ENCODE measurements at places on chromosomes 12 and 14.

GRCh38 chr12:11553871-11554533, 95.5 kb upstream of the ETV6 start:
- peak; percentile 35 for DNase-seq

DNA sequence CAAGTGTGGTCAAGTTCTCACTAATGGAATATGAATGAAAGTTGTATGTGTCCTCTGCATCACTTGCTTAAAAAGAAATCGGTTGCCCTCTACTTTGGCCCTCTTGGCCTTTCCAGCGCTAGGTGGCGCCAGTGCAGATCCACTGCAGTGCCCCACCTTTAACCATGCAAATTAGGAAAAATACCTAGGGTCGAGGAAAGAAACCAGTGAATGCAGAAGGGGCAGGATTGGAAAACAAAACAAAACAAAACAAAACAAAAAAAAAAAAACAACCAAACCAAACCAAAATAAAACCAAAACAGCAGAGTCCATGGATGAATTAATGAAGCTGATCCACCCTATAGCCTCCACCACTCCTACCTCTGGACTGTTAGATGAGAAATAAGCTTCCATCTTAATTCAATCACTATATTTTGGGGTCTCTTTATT, 12.9 kb upstream of the NEMF start:
- peak; percentile 56 for DNase-seq

GRCh38 chr12:5581019-5581418, 149.1 kb downstream of the NTF3 start:
- no peak for DNase-seq

DNA sequence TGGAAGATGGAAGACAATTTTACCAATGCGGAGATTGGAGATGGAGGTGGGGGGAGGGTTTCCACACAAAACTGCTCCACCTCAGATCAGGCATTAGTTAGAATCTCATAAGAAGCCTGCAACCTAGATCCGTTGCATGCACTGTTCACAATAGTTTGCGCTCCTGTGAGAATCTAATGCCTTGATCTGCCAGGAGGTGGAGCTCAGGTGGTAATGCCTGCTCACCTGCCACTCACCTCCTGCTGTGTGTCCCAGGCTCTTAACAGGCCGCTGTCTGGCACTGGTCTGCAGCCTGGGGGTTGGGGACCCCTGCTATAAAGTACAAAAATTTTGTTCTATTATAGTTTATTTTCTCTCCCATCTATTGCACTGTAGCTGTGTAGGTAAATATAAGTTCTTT, 84.9 kb upstream of the FOXG1 start:
- DNase-seq: no peak

- DNase-seq: no peak
Observed at GRCh38 chr14:60563113-60563512, 54.2 kb downstream of the SIX6 start.

- DNase-seq: no peak
Observed at GRCh38 chr14:105817971-105818711, 291.8 kb downstream of the TMEM121 start.

DNA sequence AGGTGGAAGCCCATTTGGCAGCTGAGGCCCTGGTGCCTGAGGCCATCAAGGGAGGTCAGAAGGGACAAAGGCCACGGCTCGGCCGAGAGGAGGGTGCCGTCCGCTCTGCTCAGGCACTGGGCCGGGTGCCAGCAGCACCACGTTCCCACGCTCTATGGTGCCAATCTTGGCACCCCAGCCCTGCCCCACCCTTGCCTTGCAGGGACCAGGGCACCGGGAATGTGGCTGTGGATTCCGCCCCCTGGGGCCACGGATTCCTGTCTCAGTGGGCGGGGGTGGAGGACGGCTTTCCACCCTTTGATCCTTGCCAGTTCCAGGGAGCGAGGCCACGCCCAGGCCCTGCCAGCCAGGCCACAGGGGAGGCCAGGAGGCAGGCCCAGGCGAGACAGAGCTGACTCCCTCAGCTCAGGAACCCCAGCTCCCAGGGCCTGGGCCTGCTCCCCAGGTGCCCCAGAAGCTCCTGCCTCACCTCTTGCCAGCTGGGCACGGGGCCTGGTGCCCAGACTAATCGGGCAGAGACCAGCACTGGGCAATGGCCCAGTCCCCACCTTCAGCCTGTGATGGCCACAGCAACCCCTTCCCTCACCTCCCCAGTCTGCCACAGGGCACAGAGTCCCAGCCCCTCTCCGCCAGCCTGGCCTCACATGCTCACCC, 26.4 kb upstream of the GPR132 start:
- DNase-seq: no peak

DNA sequence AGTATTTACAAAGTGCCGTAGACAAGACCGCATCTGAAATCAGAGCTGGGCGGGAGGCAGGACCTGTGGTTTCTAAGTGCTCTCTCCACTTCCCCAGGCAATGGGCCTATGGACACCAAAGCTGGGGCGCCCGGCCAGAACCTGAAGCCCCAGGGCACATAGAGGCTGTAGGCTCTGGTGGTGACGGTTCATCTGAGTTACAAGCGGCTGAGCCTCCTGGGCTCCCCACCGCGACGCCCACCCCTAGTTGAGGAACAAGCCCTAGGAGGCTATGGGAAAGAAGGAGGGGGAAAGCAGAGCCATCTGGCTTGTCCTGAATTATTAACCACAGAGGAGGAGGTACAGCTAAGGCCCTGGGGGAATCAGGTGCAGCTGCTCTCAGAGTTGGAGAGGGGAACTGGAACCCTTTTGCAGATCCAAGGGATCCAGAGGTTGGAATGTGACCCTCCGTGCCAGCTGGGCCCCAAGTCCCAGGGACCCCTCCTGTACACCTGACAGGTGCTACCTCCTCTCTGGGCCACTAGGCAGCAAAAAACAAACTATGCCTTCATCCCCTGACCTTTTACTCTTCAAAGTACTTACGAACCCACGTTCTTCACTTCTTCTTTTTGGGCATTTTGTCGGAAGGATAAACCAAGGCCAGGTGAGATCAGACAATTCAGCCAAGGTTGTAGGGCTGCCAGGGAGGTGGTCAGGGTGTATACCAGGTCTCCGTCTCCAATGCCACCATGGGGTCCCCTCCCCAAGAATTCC, 77.2 kb downstream of the ARL6IP4 start:
- DNase-seq: no peak

DNA sequence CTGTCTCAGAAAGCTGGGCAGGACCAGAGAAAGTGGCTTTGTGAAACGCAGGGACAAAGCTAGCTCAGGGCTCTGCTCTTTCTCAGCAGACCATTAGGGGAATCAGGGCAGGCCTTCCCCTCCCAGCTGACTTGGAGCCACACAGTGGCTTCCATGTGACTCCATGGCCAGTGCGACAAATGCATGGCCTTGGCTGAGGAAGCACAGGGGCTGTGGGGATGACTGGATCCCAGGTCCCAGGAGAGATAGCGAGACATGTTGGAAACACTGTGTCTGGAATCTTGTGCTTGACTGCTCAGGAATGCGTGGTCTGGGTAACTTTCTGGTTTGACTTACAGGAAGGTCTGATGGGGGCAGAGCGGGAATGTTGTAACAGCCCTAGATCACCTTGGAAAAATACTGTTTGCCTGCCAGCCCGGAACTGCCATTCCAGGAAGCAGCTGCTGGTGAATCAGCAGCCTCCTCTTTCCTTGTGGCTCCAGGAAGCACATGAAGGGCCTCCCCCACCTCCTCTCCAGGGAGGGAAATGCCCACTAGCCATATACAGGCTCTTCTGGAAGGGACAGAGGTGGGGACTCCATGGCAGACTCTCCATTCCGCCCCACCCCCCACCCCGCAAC, 133.5 kb upstream of the HIF1A start:
- DNase-seq: peak; percentile 89

DNA sequence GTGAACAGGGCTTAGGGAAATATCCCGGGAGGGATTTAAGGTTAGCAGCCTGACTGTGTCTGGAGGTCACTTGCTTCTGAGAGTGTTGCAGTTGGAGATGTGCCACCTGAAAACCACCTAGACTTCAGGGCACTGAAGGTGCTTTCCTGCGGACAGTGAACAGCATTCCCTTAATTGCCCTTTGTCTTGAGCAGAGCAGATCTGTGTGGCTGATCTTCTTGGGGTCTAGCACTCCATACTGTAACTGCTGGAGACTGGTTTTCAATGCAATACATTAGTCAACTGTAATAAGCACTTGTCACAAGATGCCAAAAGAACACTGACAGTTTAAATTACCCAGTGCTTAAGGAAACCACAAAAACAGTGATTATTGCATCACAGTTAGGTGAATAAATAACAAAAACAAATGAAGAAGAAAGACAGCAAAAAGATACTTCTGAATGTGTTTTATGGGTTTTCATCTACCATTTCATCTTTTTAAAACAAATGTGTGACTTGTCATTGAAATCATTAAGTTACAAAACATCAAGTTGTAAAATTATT, 111.8 kb downstream of the PRIMA1 start:
- no peak for DNase-seq

- no peak for DNase-seq
Observed at GRCh38 chr12:18468246-18469075, 207.1 kb downstream of the PIK3C2G start.

GRCh38 chr14:105309371-105309770, 5.2 kb upstream of the PACS2 start:
- DNase-seq: no peak

DNA sequence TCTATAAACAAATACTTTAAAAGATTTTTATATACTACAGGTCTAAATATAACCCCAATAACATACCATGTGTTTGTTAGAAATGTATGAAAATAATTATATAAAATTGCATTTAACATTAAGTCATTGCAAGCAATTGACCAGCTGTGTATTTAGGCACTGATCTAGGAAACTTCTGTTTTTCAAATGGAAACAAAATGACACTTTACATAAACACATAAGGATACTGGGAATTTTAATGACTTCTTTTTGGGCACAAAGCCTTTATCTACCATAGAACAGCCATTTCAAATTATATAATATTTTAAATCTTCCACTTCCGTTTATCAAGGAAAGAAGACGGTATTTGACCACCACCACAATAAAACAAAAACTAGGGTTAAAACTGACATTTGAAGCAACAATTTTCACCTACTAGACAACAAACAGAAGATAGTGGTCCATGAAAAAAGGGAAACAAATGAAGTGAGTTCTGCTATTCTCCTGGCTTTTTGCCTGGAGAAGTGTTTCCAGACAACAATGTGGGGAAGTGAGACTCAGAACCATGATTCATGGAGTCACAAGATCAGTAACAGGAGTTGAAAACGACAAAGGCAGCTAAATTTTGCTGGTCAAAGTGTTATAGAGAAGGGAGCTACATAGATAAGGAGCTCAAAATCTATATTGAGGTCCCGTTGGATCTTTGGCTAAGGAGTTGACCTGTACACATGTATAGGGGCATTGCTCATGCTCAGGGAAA, 475.1 kb downstream of the TRHDE start:
- DNase-seq: no peak

- DNase-seq: no peak
Observed at GRCh38 chr14:79822034-79822433, 389.3 kb downstream of the DIO2 start.

GRCh38 chr14:22980672-22981089, 1.7 kb downstream of the AJUBA start:
- no peak for DNase-seq

DNA sequence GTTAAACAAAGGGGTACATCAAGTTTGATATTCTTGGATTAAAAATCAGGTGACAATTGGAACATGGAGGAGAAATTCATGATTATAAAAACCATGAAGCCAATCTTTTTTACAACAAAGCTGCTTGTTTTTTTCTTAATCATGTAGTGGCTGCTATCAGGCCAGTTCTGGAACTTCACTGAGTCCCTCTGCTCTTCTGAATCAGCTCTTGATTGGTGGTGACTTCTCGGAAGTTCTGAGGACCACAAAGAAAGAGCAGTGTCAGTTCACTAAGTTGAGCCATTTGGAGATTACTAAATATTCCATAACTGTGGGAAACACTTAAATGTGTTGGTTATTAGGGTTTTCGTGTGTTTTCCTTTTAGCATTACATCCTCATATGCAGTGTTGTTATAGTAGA, 8.5 kb downstream of the EIF4B start:
- no peak for DNase-seq

DNA sequence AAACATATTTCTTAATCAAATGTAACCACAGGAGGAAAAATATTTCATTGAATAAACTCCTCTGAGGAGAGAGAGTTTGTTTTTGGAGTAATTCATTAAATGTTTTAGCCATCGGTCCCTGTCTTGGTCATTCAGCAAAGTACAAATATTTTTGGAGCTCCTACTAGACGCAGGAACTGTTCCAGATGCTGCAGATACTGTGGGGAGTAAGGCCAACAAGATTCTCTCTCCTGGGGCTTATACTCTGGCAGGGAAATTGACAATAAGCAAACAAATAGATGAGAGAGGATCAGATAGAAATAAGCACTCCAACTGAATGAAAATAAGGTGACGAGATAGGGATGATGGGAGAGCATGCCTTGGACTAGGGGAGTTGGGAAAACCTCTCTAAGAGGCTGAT, 264.1 kb downstream of the TTC8 start:
- DNase-seq: no peak

DNA sequence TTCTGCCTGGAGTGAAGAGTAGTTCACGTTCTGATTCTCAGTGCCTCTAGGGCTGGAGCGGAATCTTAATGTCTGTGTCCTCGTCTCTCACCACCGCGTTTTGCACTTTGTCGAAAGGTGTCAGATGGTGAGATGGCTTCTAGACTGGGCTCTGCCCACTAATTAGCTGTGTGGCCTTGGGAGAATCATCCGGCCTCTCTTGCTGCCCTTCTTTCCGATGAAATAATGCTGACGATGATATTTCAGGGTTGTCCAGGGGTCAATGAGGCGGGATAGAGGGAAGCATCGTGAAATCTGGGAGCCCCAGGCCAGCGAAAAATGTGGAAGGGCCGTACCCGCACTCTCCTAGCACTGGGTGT, 811 bp upstream of the GALNT16 start:
- DNase-seq: no peak

DNA sequence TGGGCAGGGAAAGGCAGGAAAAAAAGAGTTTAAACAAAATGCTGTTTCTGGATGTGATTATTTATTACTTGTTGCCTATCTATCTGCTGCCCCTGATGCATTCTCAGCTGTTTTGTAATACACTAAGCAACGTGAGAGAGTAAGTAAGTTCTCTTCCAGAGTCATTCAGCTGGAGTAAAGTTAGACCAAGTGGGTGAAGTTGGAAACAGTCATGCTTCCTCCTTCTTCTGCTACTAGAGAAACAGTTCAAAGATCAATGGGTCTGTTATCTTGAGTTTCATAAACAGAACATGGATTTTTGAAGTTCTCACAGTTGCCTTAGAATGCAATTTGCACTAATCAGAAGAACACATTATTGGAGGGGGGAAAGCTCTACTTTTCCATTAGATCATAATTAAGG, 279.3 kb downstream of the EGLN3 start:
- DNase-seq: no peak

DNA sequence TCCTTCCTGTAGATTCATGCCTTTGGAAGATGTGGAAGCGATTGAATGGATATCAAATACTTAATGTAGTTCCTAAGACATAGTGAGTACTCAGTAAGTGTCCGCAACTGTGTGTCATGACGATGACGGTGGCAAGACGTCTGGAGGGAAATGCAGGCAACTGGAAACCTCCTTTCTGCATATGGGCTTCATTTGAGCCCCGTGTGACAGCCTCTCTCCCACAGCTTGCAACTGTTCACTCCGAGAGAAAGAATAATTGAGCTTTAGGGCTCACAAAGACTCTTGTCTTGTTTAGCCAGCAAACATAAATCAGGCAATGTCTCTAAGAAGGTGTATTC, 6.9 kb downstream of the CFAP251 start:
- no peak for DNase-seq

All from SHP77 (cell line).